ENCODE measurements at places on chromosomes 5 and 9. TPM values are rescaled to one million over a fixed set of nuclear protein-coding genes. Genes with fewer than 3 reads are reported as not detected.
A peak's percentile ranks its signal among the peaks of the same experiment; 100 is the strongest.

DNA sequence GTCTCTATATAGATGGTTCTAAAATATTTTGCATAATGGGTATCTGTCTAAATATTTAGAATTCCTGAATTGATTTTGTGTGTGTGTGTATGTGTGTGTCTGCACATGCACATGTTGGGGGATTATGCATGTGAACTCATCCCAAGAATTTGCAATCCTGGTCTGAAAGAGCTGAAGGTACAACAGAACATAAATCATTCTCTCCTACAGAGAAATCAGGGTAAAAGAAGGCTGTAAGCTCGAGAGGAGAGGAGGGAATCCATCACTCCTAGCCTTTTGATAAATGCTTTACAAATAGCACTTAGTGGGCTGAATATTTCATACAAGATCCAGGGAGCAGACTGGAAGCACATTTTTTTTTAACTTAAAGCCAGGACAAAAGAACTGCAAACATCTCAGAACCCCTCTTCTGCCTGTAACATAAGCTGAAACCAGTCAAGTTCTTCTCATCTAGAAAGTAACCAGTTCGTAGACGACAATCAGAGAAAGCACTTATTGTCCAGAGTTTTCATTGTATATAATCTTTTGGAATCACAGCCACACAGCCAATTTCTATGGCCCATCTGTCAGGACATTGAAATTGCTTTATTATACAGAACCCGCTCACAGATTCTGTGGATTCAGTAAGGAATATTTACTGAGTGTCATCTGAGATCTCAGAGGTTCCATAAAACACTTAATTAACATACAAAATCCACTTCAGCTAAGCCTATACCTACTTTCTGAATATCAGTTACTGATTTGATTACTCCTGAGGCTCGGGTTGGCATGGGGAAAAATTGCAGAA is 541.4 kb upstream of the ZNF462 start:
- DNase-seq = no peak

GRCh38 chr9:21817176-21817575 is 14.7 kb downstream of the MTAP start:
- DNase-seq = no peak

DNA sequence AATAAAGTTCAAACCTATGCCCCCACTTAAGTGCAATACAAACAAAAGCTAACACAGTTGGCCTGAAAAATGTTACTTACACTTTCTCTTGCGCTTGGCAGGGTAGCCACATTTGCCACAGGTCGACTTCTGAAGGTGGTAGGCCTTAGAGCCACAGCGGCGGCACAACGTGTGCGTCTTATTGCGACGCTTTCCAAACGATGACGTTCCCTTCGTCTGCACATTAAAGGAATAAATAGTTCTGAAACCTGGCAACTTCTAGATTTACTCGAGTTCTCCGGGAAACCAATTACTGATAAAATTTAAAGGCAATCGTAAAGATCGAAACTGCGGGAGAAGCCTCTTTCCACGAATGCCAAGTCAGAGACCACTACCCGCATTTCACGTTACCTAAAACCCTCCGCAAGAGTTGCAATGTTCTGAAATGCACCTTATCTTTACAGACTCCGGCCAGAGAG is 602 bp downstream of the RPL37 start:
- no peak for DNase-seq

The PLEKHG4B gene
- 3.8 TPM for total RNA-seq

DNA sequence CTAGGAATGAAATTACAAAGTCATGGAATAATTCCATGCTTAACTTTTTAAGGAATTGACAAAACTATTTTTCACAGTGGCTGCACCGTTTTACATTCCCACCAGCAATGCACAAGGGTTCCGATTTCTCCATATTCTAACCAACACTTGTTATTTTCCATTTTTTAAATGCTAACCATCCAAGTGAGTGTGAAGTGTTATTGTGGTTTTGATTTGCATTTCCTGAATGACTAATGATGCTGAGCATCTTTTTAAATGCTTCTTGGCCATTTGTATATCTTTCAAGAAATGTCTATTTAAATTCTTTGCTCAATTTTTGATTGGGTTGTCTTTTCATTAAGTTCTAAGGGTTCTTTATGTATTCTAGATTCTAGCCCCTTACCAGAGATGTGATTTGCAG is 479.5 kb upstream of the SMARCA2 start:
- no peak for DNase-seq

DNA sequence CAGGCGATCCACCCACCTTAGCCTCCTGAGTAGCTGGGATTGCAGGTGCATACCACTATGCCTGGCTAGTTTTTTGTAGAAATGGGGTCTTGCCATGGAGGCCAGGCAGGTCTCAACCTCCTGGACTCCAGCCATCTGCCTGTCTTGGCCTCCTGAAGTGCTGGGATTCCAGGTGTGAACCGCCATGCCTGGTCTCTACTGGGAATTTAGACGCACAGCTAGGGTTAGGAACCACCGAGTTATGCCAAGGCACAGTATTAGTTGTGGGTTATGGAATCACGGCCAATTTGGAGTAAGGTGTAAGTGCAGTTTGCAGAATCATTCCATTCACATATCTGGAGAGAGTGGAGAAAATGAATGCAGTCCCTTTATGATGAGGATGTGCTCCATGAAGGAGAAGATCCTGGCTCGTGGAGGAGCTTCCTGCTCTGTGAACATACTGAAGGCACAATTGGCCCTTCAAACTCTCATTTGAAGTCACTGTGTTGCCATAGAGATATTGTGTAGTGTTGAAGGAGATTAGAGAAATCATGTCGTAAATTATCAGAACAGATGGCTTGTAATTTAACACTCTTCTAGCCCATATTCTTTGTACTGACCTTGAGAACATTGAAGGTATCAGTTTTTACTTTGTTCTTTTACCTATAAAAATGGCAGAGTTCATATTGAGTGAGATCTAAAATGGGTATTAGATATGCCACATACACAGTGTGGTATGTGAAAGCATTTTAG is 18.8 kb downstream of the TRIO start:
- DNase-seq = no peak

GRCh38 chr9:136522314-136523237 is 23.3 kb downstream of the NOTCH1 start:
- no peak for DNase-seq

GRCh38 chr5:139391570-139392323 is 2.0 kb upstream of the MZB1 start:
- DNase-seq = no peak

The GABRA6 gene
- total RNA-seq = not detected

The ATP10B gene
- total RNA-seq = not detected

DNA sequence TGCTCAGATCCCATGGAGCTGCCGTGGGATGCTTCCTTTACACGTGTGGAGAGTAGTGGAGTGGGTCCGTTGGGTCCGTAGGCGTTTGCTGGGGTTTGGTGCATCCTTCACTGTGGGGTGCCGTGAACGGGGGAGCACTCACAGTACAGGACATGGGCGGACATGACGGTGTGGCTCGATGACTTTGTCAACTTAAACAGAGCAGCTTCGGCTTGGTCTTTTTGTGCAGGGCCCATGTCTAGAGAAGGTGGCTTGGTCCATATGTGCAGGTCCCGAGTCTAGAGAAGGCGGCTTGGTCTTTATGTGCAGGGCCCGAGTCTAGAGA is 26.4 kb upstream of the EXOC3 start:
- DNase-seq = no peak

The TMEM141 gene
- total RNA-seq = 29.2 TPM

- no peak for DNase-seq
These were observed 44.7 kb downstream of the PRRT1B start for GRCh38 chr9:131589993-131590392.

- DNase-seq = no peak
These were observed 4.7 kb downstream of the DNAI1 start for GRCh38 chr9:34463098-34463900.

The SLC36A3 gene
- total RNA-seq = not detected

GRCh38 chr5:132270706-132271105 is 13.2 kb downstream of the PDLIM4 start:
- DNase-seq = peak; percentile 70

DNA sequence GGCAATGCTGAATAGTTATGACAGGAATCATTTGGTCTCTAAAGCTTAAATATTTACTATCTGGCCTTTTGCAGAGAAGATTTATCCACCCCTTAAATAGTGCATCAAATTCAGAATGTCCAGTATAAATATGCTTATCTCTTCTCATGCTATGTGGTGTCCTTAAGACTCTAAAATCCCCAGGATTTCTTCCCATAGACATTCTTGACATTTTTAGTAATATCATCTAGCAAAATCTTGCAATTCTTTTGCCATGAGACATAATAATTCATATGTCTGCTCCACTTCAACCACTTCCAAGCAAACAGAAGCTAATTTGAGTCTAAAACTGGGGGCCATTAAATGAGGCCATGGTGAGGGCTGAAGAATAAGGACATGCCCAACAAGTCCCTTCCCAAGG is 1923.4 kb upstream of the CDH9 start:
- no peak for DNase-seq

- DNase-seq = no peak
These were observed 47.1 kb downstream of the UGCG start for GRCh38 chr9:111943746-111944145.

The ADAMTS16 gene
- not detected for total RNA-seq

DNA sequence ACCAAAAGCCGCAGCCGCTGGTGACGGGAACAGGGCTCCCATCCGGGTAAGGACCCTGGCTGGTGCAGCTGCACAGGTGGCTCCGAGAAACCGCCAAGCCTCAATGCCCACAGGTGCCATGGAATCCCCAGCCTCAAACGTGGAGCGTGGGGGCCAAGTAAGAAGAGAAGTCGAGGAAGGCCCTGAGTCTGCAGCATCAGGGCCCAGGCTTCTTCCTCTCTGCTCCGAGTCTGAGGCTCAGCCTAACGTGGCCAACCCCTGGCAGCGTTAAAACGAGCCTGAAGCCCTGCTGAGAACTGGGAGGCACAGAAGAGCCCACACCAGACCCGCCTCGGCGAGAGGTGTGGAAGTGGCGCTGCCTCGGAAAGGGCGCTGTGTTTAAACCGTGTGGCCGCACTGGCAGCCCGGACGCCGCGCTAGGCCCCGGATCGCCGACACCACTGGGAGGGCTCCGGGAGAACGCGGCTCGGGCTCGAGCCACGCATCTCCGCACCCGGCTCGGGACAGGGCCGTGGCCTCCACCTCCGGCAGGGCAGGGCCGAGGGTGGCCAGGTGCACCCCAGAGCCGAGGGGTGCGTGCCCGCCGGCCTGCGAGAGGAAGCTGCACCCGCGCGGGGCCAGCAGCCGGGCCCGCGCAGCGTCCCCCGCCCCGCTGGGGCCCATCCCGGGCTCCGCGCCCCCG is 730 bp downstream of the ZMYND19 start:
- DNase-seq = no peak
